HS-5 (cell line): ENCODE measurements at places on chromosomes 13 and 19.

- no peak for DNase-seq
Measured at GRCh38 chr13:32645854-32646253, 59.6 kb downstream of the PDS5B start.

- no peak for DNase-seq
Measured at GRCh38 chr13:113836768-113837559, 26.9 kb downstream of the GAS6 start.

DNA sequence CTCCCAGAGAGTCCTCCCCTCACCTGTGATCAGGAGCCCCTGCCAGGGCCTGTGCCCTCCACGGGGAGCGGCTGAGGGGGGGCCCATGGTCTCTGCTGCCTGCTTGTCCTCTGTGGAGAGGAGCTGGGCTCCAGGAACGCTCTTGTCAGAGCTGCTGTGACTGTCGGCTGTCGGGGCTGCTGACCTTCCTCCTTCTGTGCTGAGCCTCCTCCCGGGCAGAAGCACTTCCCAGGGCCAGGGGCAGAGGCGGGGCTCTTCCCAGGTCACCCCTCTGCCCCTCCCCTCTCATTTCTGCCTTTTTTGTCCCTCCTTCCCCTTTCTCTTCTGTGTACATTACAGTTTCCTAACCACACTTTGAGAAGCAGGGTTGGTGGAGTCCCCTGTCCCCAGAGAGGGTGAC is at the start of gene CEACAM4:
TSS of gene CEACAM4 (minus strand) at position 198 of the 400 bp plus-strand sequence. CDS start at position 87, 111 bp downstream.
- DNase-seq, result no peak

GRCh38 chr19:21851596-21852345 is 15.8 kb upstream of the ZNF43 start:
- peak; percentile 52 for DNase-seq

DNA sequence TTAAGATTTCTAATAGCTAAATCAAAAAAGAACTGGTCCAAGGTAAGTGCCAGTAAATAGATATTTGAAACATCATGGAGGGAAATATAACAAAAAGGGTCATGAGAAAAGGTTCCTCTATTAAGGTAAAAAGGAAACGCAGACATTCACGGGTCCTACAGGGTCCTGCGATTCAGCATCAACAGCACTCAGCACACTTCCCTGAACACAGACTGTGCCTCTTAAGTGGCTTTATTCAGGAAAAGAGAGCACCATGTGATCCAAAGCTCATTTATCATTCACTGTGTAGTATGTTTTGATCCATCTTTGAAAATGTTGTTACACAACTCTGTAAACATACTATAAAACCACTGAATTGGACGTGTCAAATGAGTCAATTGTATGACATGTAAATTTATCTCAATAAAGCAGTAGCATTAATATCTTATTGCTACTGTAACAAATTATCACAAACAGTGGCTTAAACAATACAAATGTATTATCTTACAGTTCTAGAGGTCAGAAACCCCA is 33.7 kb downstream of the CRYL1 start:
- no peak for DNase-seq

- DNase-seq, result no peak
Measured at GRCh38 chr19:20453425-20453935, 112.1 kb downstream of the ZNF737 start.

GRCh38 chr19:19704836-19705235 is 28.1 kb downstream of the ZNF14 start:
- no peak for DNase-seq

- no peak for DNase-seq
Measured at GRCh38 chr13:35700671-35701070, 224.2 kb upstream of the MAB21L1 start.

DNA sequence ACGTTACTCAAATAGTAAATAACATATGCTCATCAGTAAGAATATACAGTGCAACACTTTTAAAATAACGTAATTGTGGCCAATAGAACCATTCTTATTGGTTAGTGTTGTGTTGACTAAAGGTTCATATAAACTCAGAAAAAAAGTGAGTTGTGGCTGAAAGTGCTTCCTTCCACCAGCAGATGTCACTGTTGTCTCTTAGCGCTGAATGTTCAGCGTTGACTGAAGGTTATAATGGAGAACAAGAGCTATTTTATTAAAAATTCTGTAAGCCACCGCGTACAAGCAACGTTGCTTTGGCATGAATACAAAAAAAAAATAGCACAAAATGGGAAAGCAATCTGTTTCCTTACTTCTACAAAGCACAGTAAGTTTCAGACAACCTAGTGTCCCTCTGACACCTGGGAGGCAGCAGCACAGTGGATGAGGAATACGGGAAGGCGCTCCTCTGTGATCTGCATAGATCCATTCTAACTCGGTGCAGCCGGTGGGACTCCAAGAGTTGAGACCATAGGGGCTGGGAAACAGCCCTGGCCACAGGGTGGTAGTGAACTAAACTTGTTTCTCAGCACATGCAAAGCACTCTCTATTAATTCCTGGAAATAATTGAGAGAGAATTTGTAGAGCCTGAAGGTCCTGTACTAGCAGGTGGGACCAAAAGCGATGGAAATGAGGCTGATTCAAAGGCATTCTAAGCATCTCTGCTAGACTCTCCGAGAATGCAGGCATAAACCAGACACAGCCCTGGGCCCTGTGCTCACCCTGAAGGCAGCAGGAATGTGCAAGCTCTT is 23.9 kb upstream of the OXGR1 start:
- DNase-seq, result no peak

DNA sequence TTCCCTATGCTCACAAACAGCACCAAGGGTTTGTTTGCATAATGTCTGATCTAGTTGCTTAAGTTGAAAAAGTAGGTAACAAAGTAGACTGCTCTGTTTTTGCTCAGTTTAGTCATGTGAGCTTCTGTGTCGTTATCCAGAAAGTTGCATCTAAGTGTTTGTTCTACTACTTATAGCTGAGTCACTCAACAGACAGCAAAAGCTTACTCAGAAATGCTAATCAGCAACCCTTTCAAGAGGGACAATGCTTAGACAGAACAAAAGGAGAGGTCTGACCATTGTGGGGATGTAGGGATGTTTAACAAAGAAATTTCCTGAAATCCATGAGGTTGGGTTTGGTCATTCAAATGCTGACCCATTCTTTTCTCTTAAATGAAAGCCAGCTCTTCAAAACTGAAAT is 106.4 kb downstream of the ATP8A2 start:
- DNase-seq, result no peak

DNA sequence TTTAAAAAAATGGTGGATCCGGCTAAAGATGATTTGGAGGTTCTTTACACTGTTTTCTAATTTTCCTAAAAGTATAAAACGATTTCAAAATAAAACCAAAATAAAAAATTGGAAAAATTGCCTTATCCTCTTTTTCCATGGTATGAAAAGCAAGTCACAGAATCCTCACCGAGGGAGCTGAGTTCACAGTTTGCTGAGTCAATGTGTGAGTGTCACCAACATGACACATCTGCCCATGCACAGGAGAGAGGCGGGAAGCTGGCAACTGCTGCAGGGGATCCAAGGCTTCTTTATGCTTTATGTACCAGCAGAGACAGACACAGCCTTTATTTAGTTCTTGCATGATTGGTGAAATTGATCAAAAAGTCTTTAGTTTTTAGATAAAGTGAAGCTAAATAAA is 157.8 kb downstream of the TNFSF13B start:
- DNase-seq, result no peak

- DNase-seq, result no peak
Measured at GRCh38 chr13:35882722-35883497, 248.3 kb downstream of the DCLK1 start.

GRCh38 chr13:110341445-110342244 is 34.6 kb downstream of the COL4A2 start:
- DNase-seq, result no peak

- no peak for DNase-seq
Measured at GRCh38 chr13:77878190-77878589, 40.4 kb downstream of the EDNRB start.

DNA sequence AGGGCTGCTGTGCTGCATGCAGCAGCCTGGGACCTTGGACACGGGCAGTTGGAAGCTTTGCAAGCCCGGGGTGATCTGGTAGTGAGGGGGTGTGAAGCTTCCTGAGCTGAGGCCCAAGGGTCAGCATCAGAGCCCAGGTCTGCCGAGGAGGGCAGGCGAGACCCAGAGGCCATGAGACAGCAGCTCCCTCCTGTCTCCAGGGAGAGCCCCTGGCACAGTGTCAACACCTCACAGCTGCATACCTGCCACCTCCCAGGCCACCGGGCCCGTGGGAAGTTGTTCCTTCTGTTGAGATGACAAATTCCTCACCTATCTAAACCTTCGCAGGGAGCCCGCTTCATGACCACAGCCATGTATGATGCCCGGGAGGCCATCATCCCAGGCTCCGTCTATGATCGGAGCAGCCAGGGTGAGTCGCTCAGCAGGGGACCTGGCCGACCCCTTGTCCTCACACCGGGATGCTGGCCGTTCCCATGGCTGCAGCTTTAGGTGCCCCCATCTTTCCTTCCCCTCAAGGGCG is 32.1 kb downstream of the CERS1 start:
- no peak for DNase-seq
